ENCODE measurements at places on chromosomes 11 and 22. TPM values are rescaled to one million over a fixed set of nuclear protein-coding genes. Genes with fewer than 3 reads are reported as not detected.

GRCh38 chr11:120903686-120904085 is 120.2 kb upstream of the TBCEL start:
- H3K27me3 ChIP-seq, result no peaks in the 10 kb centered on the region
- H3K4me1 ChIP-seq, result no peaks in the 10 kb centered on the region
- no peaks in the 10 kb centered on the region for H3K36me3 ChIP-seq
- H3K27ac ChIP-seq, result no peak overlapping the region

GRCh38 chr22:26585104-26585790 is 4.7 kb downstream of the TPST2 start:
- peaks cover 20% of the 10 kb centered on the region for H3K4me1 ChIP-seq
- no peaks in the 10 kb centered on the region for H3K36me3 ChIP-seq
- H3K27ac ChIP-seq, result no peak overlapping the region
- peak; percentile 66 for DNase-seq
- H3K27me3 ChIP-seq, result no peaks in the 10 kb centered on the region
- H3K4me3 ChIP-seq, result no peak overlapping the region

GRCh38 chr11:65663639-65664200 is 1.0 kb upstream of the RELA start:
- H3K27me3 ChIP-seq, result no peaks in the 10 kb centered on the region
- H3K36me3 ChIP-seq, result peaks cover 14% of the 10 kb centered on the region
- H3K27ac ChIP-seq, result peak overlapping the region; percentile 99

- H3K4me3 ChIP-seq, result no peak overlapping the region
- no peak for DNase-seq
- H3K27me3 ChIP-seq, result no peaks in the 10 kb centered on the region
- no peak overlapping the region for H3K27ac ChIP-seq
Measured at GRCh38 chr11:123344790-123345357, 85.2 kb upstream of the GRAMD1B start.

MMP10 gene
- total RNA-seq, result not detected

Data from body of pancreas (tissue), 4 donors.